Stromal cell of bone marrow (primary cell): ENCODE measurements at places on chromosomes 7 and 10.
A peak's percentile ranks its signal among the peaks of the same experiment; 100 is the strongest.

- DNase-seq, result no peak
These were observed 30.2 kb upstream of the NME8 start for GRCh38 chr7:37817996-37818720.

DNA sequence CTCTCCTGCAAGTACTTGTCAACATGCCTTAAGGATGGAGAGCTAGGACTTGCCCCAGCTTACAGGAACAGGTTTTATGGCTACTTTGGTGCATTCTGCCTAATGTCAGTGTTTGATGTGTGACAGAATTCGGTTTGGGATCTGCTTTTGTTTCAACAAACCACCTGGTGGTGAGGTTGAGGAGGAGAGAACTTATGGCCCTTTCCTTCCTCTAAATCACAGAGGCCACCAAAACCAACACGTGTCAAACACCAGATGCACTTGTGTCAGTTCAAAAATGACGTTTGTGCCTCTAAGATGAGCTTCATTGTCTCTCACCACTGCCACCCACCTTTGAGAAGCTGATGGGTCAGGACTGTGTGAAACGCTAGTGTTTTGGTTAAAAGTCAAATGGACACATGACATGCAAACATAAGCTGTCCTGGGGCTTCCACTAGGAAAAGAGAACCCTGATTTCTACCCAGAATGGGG is 83.9 kb downstream of the OSBPL3 start:
- no peak for DNase-seq

GRCh38 chr10:58382489-58382995 is 2.7 kb upstream of the TFAM start:
- no peak for DNase-seq

GRCh38 chr10:124627866-124628675 is 116.1 kb downstream of the FAM53B start:
- no peak for DNase-seq

- peak; percentile 81 for DNase-seq
These were observed 20.1 kb downstream of the P4HA1 start for GRCh38 chr10:73076360-73077183.

GRCh38 chr10:78905957-78906308 is 162.8 kb upstream of the ZMIZ1 start:
- no peak for DNase-seq

DNA sequence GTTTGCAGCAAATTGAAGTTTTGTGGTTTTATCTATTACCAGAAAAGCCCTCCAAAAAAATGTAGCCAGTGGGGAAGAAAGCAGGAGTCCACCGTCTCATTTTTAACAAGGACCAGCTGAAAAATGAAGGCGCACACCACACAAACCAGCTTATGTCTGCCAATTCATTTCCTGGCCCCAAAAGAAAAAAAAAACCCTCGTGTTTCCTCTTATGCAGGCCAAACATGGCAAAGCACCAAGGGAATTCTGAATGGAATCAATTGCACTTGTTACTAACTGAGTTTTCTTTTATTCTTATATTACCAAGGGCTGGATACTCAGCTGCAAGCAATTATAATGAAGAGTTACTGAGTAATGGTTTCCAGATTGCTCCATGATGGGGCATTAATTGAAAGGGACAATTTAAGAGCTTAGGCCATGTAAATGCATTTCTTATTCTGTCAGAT is 428.3 kb upstream of the NPVF start:
- DNase-seq, result peak; percentile 91

- DNase-seq, result no peak
These were observed 587.7 kb downstream of the KCNMA1 start for GRCh38 chr10:77049896-77050295.
